Activated CD4-positive, alpha-beta T cell treated with anti-CD3 and anti-CD28 coated beads, Interleukin-2, amount 10 ng/mL, durations not matched to agents 7 days and 5 days (primary cell): ENCODE measurements at places on chromosomes 3 and 15. TPM values are rescaled to one million over a fixed set of nuclear protein-coding genes. Genes with fewer than 3 reads are reported as not detected.
A peak's percentile ranks its signal among the peaks of the same experiment; 100 is the strongest.

NUP210 gene
- 204 TPM for total RNA-seq

- peaks cover 3% of the 10 kb centered on the region for H3K27me3 ChIP-seq
- no peaks in the 10 kb centered on the region for H3K4me1 ChIP-seq
- no peaks in the 10 kb centered on the region for H3K36me3 ChIP-seq
- DNase-seq = no peak
These were observed 49.6 kb upstream of the BNIP2 start for GRCh38 chr15:59738676-59739075.

- no peak overlapping the region for H3K27ac ChIP-seq
- no peaks in the 10 kb centered on the region for H3K36me3 ChIP-seq
- H3K27me3 ChIP-seq = no peaks in the 10 kb centered on the region
- no peak overlapping the region for H3K4me3 ChIP-seq
These were observed 157.4 kb upstream of the LRTM1 start for GRCh38 chr3:55085231-55085630.

- peaks cover 31% of the 10 kb centered on the region for H3K36me3 ChIP-seq
- H3K27ac ChIP-seq = no peak overlapping the region
- H3K27me3 ChIP-seq = no peaks in the 10 kb centered on the region
- H3K4me1 ChIP-seq = peaks cover 28% of the 10 kb centered on the region
These were observed 297.4 kb downstream of the PLCL2 start for GRCh38 chr3:17182166-17182565.

DNA sequence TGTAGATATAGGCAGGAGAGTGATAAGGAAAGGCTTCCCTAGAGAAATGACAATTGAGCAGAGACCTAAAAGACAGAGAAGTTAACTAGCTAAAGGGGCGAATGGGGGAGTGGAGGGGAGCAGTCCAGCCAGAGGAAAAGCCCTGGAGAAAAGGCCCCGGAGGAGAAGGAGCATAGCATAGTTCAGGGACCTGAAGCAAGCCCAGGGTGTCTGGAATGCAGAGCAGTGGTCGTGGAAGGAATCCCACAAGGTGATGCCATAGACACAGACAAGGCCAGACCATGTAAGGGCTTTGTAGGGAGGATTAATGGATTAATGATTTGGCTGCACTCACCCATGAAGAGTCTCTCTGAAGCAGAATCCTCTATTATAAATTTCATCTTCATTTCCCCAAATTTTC is 45.8 kb upstream of the LRRN1 start:
- no peaks in the 10 kb centered on the region for H3K27me3 ChIP-seq
- no peak for DNase-seq
- no peaks in the 10 kb centered on the region for H3K4me1 ChIP-seq
- H3K4me3 ChIP-seq = no peak overlapping the region
- H3K27ac ChIP-seq = no peak overlapping the region
- H3K36me3 ChIP-seq = no peaks in the 10 kb centered on the region

NISCH gene
- 94.5 TPM for total RNA-seq

SUCNR1 gene
- not detected for total RNA-seq

REC114 gene
- total RNA-seq = not detected

PLS1 gene
- total RNA-seq = 2.1 TPM

- peaks cover under 1% of the 10 kb centered on the region for H3K4me1 ChIP-seq
- DNase-seq = peak; percentile 31
- H3K27me3 ChIP-seq = peaks cover 4% of the 10 kb centered on the region
- no peaks in the 10 kb centered on the region for H3K36me3 ChIP-seq
- H3K27ac ChIP-seq = no peak overlapping the region
These were observed 71.9 kb upstream of the SLC6A11 start for GRCh38 chr3:10744098-10744465.

ADAMTS17 gene
- 4.1 TPM for total RNA-seq
